ENCODE measurements at places on chromosomes 2 and 18. TPM values are rescaled to one million over a fixed set of nuclear protein-coding genes. Genes with fewer than 3 reads are reported as not detected.
A peak's percentile ranks its signal among the peaks of the same experiment; 100 is the strongest.

- peak; percentile 75 for DNase-seq
Measured at GRCh38 chr2:37982147-37982582, 57.1 kb downstream of the RMDN2 start.

DNA sequence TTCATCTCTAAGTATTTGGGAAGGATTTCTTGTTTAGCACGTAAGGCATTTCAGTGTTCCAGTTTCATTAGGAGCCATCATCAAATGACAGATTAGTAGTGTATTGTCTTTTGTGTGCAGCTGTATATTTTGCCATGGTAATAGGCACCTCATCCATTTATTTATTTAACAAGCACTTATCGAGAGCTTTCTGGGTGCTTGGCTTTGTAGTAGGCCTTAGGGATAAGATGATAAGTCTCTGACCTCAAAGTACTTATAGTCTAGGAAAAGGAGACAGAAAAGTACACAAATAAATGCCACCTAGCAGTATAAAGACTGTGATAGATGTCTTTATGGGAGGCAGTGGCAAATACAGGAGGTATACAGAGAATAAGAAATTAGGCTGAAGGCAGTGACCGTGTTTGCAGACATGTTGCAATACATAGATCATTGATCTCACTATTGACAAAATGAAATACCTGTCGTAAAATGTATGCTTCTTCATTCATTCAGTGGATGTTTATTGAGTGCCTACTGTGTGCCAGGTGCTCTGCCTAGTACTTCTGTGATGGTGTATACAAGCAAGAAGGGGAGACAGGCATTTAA, 265.9 kb downstream of the SETBP1 start:
- DNase-seq: no peak

DNA sequence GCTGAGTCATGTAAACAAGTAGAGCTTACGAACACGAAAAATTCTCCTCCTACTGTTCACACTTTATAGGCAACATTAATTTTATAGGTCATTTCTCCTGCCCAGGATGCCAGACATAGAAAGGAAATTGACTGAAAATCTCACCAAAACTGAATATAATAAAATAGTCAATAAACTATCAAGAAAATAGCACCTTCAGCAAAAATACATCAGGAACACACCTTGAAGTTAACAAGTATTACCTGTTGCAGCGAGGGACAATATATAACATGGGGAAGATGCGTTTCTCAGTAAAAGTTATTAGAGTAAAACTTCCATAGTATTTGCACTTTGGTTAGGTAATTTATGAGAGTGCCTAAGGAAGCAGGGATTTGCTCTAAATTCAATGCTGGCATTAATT, 344.6 kb downstream of the KCNJ3 start:
- no peak for DNase-seq

- DNase-seq: no peak
Measured at GRCh38 chr2:176130957-176131847, 1.7 kb downstream of the HOXD8 start.

DNA sequence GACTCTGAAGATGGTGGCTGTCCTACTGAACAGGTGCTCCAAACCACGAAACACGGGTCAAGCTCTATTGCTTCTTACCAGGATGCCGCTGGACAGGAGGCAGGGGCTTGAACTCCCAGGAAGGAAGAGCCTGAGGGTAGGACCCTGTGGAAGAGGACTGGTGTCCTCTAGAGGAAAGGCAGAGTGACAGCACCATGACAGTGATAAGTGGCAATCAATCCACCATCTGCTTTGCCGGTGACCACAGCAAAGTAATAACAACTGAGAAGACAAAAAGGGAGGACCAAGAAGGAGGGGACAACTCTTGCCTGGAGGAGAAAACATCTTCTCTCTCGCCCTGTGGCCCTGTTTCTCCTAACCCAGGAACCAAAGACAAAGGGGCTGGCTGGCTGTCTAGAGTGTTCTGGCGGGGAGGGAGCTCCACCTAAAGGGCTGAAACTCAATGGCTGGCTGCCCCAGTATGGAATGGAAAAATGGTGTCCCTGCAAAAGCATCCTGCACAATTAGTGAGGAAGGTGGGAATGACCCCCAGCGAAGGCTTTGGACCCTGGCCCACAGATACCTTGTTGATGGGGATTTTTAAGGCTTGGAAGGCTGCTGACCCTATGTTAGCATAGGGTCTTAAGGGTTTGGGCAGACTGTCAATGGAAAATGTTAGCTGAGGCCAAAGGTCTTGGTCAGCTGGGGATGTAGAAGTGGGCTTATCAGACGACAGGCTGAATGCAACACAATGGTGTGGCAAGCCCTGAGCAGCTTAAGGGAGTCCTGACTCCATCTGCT, 35.4 kb downstream of the PROC start:
- peak; percentile 12 for DNase-seq

- no peak for DNase-seq
Measured at GRCh38 chr2:68344031-68344430, 21.1 kb upstream of the PLEK start.

GRCh38 chr18:4384932-4385331, 70.2 kb downstream of the DLGAP1 start:
- no peak for DNase-seq

- DNase-seq: no peak
Measured at GRCh38 chr2:177246000-177246399, 18.5 kb downstream of the NFE2L2 start.

GRCh38 chr2:139000131-139000785, 220.1 kb upstream of the NXPH2 start:
- no peak for DNase-seq

GRCh38 chr18:72630991-72631390, 86.8 kb upstream of the CBLN2 start:
- DNase-seq: no peak

DNA sequence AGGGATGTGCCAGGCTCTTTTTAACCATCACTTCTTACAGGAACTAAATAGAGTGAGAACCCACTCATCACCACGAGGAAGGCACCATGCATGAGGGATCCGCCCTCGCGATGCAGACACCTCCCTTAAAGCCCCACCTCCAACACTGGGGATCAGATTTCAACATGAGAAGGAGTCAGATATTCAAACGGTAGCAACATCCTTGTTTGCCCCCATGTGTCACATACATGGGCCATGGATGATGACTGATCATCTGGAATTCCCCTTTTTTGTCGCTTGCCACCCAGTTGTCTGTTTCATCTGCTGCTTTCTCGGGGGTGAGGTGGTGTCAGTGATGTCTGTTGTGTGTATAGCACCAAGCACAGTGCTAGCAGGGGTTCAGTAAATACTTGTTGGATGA, 57.9 kb downstream of the NCK2 start:
- DNase-seq: no peak

GRCh38 chr18:10042492-10042891, 128.7 kb downstream of the VAPA start:
- no peak for DNase-seq

IHH gene
- not detected for total RNA-seq

MBOAT2 gene
- total RNA-seq: 22.6 TPM
